ENCODE measurements at places on chromosomes 5 and 9.

DNA sequence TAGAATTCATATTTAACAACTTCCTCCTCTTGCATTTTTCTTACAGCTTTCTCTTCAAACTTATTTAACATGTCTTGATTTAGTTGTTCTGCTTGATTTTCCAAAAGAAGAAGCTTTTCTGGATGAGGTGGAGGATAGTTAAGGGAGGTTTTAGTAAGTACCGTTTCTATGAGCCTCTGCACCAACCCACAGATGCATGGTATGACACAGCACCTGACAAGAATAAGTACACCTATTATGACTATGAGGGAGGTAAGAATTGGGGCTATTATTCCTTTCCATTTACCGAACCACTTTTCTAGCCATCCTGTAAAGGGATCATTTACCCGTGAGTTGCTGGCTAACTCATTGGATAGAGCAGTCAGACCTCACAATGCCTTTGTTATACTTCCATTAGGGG lies 2.5 kb upstream of the HMGCS1 start:
- DNase-seq, result no peak

GRCh38 chr9:116156621-116157314 lies 3.2 kb downstream of the PAPPA start:
- DNase-seq, result no peak

DNA sequence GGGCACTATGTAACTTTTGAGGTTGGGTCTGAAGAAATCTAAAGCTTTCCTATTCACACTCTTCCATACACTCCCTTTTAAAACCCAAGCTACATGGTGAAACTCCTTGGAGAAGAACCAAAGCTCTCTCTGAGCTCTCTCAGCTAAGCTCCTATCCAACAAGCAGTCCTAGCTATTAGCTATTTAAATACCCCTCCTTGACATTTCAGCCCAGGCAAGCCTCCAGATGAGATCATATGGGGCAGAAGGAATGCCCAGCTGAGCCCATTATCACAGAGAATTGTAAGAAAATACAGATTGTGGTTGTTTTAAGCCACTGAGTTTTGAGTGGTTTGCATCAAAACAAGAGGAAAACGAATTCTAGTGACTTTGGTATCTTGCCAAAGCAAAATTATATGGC lies 15.2 kb downstream of the HSPB3 start:
- DNase-seq, result no peak

DNA sequence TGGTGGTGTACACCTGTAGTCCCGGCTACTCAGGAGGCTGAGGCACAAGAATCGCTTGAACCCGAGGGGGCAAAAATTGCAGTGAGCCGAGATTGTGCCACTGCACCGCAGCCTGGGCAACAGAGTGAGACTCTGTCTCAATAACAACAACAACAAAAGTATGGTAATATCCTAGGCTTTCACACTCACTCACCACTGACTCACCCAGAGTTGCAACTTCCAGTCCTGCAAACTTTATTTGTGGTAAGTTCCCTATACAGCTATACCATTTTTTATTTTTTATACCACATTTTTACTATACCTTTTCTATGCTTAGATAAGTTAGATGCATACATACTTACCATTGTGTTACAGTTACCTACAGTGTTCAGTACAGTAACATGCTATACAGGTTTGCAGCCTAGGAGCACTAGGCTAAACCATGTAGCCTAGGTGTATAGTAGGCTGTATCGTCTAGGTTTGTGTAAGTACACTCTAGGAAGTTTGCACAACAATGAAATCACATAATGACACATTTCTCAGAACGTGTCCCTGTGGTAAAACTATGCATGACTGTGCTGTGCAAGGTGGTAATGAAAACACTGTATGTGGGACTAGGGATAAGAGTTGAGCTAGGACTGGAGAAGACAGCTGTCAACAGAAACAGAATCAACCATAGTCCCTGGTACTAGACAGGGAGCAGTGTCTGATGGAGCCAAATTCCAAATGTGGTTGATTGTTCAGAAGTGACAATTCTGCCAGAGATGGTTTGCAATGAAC lies 109.5 kb upstream of the RAD23B start:
- no peak for DNase-seq

DNA sequence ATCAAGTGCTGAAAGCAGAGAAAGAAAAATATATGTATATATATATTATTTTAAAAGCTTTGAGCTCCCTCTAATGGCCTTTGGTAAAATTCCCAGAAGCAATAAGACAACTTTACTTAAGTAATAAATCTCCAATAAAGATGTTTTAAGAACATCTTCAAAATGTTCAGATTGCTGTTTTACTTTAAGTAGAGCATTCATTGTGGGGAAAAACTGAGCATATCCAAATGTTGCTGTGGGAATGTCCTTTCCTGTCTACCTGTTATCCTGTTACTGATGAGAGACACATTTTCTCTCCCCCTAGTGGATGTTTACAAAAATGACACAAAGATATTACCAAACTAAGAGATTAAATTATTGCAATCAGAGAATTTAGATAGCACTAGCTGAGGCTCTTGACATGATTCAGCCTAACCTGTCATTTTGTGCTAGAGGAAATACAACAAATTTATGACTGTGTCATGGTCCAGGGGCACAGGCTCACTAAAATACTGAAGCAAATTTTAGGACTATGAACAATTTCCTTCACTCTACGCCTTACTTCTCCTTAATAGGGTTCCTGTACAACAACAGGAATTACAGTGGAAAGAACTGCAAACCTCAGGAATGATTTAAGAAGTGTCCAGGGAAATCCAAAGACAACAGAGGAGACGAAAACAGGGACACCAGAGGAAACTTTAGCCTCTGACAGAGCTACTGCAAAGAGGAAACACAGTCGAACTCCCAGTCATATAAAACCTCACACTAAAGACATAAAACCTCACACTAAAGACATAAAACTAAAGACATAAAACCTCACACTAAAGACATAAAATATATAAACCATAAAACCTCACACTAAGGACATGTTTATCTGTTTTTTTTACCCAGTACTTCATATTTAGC lies 24.3 kb upstream of the PRRC1 start:
- no peak for DNase-seq

GRCh38 chr5:153546566-153546965 lies 56.1 kb downstream of the GRIA1 start:
- no peak for DNase-seq

DNA sequence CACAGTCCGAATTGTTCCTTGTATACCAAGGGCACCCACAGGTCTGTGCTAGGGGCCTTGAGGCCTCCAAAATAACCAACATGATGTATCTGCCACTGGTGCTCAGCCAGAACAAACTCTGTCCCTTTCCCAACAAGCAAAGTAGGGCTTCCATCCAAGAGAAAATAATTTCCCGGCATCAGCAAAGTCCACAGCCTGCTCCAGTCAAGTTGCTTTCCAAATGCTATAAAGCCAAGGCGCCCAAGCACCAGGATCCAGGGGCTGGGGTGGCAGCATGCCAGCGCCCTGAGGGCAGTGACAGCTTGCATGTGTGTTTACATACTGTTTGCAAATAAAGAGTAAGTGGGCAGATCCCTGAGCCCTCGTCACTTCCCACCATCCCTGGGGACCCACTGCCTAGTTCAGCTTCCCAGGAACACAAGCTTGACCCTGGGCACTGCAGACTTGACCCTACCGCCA lies 155.9 kb downstream of the ERCC6L2 start:
- no peak for DNase-seq

DNA sequence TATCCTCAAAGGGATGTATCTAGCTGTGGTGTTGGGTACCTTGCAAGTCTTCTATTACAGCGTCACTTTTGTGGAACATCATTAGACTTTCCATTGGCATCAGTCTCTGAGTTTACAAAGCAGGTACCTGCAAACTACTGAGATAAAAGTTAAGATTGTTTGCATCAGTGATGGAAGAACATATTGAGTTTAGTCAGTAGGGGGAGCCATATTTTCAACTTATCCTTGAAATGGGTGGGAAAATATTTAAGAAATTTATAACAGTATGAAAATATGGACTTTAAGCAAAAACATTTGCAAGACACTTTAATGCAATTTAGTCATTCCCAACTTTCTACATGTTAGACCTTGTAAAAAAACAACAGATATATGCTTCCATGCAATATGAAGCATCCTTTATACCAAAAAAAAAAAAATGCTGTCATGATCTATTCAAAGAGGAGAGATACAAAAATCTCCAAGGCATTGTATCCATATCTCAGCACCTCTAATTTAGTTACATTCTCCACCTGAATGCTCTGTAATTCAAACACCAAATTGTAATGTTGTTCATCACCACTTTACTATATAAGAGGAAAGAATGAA lies 98.6 kb upstream of the ADAMTS19 start:
- DNase-seq, result no peak

DNA sequence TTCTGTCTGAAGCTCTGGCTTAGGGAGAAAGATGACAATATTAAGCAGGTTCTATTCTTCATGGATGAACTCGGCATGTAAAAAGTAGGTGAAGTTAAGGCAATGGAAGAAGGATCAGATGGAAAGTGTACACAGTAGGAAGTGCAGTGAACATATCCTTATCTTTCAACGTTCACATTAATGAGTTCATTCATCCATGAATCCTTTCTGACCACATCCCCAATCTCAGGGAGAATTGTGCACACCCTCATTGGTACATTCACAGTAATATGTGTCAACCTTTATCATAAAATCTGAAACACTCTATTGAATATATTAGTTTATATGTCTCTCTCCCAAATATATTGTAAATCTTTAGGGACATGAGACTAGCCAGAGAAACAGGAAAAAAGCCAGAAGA lies 5.5 kb downstream of the GIN1 start:
- no peak for DNase-seq

- DNase-seq, result no peak
These were observed 6.4 kb upstream of the RALGDS start for GRCh38 chr9:133127340-133127981.

- DNase-seq, result no peak
These were observed 22.1 kb downstream of the TRMO start for GRCh38 chr9:97900103-97900737.

- DNase-seq, result no peak
These were observed 240.7 kb upstream of the DAPK1 start for GRCh38 chr9:87256973-87257372.

DNA sequence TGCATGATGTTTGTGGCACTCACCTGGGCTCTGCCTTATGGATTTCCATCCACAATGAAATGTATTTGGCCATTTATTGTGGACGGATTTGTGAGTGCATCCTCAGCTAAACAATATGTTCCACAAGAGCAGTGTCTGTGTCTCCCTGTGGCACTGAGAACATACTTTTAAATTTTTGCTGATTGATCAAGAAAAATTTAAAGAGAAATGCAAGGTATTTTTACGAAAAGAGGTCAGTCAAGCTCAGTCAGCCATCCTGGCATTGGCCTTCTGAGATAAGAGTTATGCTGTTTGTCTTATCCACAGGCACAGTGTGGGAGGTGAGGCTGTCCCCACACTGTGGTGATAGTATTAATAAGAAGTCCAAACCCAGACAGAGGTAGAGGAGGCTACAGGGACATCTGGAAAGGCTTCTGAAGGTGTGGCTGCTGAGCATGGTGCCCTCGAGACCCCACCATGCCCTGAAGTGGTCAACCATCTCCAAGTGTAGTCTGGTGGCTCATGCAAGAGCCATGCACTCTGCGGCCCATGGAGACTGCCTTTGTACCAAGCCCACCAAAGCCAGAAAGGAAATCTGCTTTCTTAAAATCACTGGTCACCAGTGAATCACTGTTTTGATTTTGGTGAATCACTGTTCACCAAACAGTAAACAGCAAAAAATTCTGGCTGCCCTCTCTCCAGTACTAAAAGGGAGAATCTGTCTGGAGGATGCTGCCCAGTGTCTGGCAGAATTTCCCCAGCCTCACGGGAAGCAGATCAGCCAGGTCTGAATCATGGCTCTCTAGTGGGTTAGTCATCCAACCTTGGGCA lies 28.8 kb downstream of the SPOCK1 start:
- no peak for DNase-seq

- DNase-seq, result no peak
These were observed 1352.0 kb upstream of the NUDT12 start for GRCh38 chr5:104914536-104915070.

DNA sequence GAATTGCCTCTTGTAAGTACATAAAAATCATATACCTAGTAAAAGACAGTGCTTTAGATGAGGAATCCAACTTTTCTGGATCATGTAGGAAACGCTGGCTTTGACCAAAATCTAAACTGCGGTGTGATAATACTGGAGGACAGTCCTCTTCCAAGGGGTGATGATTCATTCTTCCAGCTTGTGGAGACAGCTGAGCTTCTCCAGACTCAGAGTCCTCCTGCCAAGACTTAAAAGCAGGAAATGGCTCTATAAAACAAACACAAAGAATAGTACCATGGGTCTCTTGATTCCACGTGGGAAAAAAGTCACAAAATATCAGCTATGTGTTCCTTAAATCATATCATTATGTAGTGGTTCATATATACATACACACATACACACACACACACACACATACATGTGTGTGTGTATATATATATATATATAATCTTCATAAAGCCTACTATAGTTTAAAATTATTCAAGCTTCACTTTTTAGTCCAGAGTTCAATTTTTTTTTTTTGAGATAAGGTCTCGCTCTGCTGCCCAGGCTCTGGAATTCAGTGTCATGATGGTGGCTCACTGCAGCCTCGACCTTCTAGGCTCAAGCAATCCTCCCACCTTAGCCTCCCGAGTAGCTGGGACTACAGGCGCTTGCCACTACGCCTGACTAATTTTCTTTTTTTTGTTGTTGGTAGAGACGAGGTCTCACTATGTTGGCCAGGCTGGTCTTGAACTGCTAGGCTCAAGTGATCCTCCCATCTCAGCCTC lies 65.0 kb downstream of the PKD2L2 start:
- no peak for DNase-seq
